Small intestine (tissue), 16 donors: ENCODE measurements at places on chromosomes 2 and 18. TPM values are rescaled to one million over a fixed set of nuclear protein-coding genes. Genes with fewer than 3 reads are reported as not detected.

The KCNK3 gene
- 0.27 TPM for polyA plus RNA-seq

The POTEI gene
- 0.19 TPM for polyA plus RNA-seq

DNA sequence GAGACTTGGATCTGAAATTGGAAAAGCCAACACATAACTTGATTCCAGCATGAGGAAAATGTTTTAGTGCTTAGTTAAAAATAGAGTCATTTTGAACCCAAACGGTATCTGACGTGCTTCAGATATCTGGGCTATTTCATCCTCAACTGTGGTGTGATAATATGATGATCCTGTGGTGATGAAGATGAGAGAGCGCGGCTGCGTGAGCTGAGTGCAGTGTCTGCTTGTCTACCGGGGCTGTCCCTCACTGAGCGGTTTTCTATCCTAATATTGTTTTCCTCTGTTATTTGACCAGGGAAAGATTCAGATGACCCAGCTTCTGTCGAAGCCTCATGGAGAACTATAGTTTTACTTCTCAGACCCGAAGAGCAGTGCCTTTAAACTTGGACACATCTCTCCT is 5.8 kb downstream of the TWIST2 start:
- H3K36me3 ChIP-seq, result no peaks in the 10 kb centered on the region
- DNase-seq, result no peak
- no peaks in the 10 kb centered on the region for H3K4me1 ChIP-seq
- peaks cover 13% of the 10 kb centered on the region for H3K27me3 ChIP-seq
- no peak overlapping the region for H3K4me3 ChIP-seq

DNA sequence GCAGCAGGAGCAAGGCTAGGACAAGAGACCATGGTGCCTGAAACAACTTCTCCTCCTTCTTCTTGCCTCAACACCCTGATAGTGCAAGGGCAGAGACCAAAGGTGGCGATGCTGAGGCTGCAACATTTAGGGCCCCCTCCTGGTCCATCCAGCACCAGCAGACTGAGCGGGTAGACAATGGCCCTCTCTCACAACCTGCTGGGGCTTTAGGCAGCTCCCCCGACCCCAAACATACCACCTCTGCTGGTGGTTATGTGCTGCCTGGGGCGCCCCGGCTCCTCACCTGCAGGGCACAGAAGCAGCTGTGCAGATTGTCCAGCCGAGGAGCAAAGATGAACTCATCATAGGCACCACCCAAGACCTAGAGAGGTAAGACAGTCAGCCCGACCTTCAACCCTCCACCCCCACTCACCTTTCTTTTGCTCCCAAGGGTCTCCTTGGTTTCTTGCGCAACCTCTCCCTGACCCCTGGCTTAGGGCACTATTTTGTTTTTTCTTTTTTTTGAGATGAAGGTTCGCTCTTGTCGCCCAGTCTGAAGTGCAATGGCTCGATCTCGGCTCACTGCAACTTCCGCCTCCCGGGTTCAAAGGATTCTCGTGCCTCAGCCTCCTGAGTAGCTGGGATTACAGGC is 3.5 kb downstream of the DNPEP start:
- peaks cover 2% of the 10 kb centered on the region for H3K4me1 ChIP-seq
- H3K4me3 ChIP-seq, result no peak overlapping the region
- H3K36me3 ChIP-seq, result peaks cover 14% of the 10 kb centered on the region
- no peak for DNase-seq
- H3K27ac ChIP-seq, result no peak overlapping the region

DNA sequence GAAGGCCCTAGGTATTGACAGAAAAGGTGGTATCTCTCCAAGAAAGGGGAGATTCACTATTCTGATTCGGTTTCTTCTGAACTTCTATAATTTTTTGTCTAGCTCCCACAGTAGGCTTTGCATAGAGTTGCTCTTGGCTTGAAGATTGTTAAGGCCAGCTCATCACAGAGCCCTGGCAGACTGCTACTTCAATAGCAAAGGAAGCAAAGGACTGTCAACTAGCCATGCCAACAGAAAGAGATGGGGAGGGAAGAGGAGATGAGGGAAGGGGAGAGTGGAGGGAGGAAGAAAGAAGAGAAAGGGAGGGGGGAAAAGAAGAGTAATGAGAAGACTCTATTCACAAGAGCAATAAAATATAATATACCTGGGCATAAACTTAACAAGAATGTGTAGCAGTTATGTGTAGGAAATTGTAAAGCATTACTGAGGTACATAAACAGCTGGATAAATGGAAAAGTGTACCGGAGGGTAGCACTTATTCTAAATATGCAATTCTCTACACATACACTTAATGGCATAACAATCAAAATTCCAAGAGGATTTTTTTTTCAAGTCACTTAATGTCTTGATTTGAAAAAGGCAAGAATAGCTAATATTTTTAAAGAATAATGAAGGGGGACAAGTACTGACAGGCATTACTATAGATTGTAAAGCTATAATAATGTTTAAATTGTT is 102.5 kb downstream of the LOXHD1 start:
- H3K36me3 ChIP-seq, result no peaks in the 10 kb centered on the region
- H3K4me1 ChIP-seq, result no peaks in the 10 kb centered on the region
- H3K4me3 ChIP-seq, result no peak overlapping the region
- H3K27ac ChIP-seq, result no peak overlapping the region
- no peak for DNase-seq

GRCh38 chr2:74553892-74554819 is at the start of the genes DOK1 and LOXL3:
Gene DOK1 (plus strand): TSS chr2:74554720. CDS start chr2:74554755, 35 bp downstream.
Gene LOXL3 (minus strand): TSS chr2:74553942. CDS start chr2:74552634, 1,308 bp downstream.
- H3K27me3 ChIP-seq, result peaks cover 3% of the 10 kb centered on the region
- peaks cover 20% of the 10 kb centered on the region for H3K4me1 ChIP-seq
- H3K36me3 ChIP-seq, result no peaks in the 10 kb centered on the region
- peak within 1 kb of the TSS; percentile 70 for H3K4me3 ChIP-seq

- H3K4me3 ChIP-seq, result no peak overlapping the region
- no peak overlapping the region for H3K27ac ChIP-seq
- H3K36me3 ChIP-seq, result no peaks in the 10 kb centered on the region
- no peak for DNase-seq
Observed at GRCh38 chr2:70718241-70718640, 49.8 kb downstream of the ADD2 start.

- H3K36me3 ChIP-seq, result peaks cover 2% of the 10 kb centered on the region
- H3K4me1 ChIP-seq, result no peaks in the 10 kb centered on the region
- no peak overlapping the region for H3K4me3 ChIP-seq
Observed at GRCh38 chr2:171811245-171811628, 82.8 kb downstream of the SLC25A12 start.

DNA sequence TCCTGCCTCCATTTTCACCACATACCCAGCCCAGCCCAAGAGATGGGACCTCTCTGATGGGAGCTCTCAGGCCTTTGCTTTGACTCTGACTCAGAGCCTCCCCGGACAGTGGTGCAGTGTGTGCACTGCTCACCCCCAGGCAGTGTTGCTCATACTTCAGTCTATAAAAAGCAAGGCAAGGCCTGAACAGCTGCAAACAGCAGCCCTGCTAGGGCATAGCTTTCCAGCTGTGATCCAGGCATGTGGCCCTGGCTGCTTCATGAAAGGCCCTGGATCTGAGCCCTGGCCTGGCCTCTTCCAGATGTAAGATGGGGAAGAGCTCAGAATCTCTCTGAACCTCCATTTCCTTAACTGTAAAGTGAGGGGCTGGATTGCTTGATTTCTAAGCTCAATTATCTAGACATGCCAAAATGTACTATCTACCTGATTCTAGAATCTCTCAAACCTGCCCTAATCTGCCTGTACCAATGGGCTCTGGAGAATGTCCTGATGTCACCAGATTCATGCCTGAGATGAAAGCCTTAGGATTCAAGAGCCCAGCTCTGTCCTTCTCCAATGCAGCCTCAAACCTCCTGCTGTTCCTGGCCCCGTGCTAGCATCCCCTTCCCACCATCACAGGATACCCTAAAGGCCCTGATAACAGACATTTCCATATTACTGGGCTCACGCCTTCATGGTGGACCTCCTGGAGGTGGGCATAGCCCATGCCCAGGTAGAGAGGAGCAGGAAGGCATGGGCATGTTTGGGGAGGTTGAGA is 206.9 kb downstream of the ARL4C start:
- H3K36me3 ChIP-seq, result no peaks in the 10 kb centered on the region
- H3K27ac ChIP-seq, result peak overlapping the region; percentile 73
- DNase-seq, result no peak

DNA sequence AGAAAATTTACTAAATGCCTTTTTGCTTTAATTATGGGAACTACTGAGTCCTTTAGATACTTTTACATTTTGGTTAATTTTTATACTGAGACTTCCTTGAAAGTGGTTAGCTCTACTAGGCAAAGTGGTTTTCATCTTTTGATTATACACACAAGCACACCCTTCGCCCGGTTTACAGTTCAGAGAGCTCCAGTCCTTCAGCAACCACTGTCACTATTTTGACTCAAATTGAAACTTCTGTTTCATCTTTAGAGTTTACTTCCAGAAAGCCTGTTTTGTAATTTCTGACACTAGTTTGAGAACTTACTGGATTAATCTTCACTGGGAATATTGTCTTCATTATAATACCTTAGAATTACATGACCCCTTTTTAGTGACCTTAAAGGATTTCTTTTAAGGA is 140.3 kb upstream of the FOSL2 start:
- DNase-seq, result peak; percentile 18
- H3K27me3 ChIP-seq, result no peaks in the 10 kb centered on the region
- H3K4me1 ChIP-seq, result peaks cover 12% of the 10 kb centered on the region
- H3K4me3 ChIP-seq, result no peak overlapping the region
- H3K27ac ChIP-seq, result peak overlapping the region; percentile 1

GRCh38 chr2:230347659-230348305 is 20.8 kb downstream of the SP140L start:
- peaks cover 2% of the 10 kb centered on the region for H3K4me1 ChIP-seq
- H3K27me3 ChIP-seq, result no peaks in the 10 kb centered on the region
- DNase-seq, result no peak
- H3K36me3 ChIP-seq, result peaks cover 5% of the 10 kb centered on the region
- no peak overlapping the region for H3K27ac ChIP-seq
- no peak overlapping the region for H3K4me3 ChIP-seq

DNA sequence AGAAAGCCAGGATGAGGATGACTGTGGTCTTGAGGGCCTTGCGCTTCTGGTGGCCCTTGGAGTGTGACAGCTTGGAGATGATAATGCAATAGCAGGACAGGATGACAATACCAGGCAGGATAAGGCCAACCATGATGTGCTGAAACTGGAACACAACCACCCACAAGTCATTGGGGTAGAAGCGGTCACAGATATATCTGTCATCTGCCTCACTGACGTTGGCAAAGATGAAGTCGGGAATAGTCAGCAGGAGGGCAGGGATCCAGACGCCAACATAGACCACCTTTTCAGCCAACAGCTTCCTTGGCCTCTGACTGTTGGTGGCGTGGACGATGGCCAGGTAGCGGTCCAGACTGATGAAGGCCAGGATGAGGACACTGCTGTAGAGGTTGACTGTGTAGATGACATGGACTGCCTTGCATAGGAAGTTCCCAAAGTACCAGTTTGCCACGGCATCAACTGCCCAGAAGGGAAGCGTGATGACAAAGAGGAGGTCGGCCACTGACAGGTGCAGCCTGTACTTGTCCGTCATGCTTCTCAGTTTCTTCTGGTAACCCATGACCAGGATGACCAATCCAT is 2.7 kb downstream of the CXCR4 start:
- no peaks in the 10 kb centered on the region for H3K4me1 ChIP-seq
- peaks cover 9% of the 10 kb centered on the region for H3K36me3 ChIP-seq
- H3K27ac ChIP-seq, result no peak overlapping the region
- no peak for DNase-seq
- no peaks in the 10 kb centered on the region for H3K27me3 ChIP-seq
